ENCODE measurements at places on chromosomes 1 and 21.
A peak's percentile ranks its signal among the peaks of the same experiment; 100 is the strongest.

DNA sequence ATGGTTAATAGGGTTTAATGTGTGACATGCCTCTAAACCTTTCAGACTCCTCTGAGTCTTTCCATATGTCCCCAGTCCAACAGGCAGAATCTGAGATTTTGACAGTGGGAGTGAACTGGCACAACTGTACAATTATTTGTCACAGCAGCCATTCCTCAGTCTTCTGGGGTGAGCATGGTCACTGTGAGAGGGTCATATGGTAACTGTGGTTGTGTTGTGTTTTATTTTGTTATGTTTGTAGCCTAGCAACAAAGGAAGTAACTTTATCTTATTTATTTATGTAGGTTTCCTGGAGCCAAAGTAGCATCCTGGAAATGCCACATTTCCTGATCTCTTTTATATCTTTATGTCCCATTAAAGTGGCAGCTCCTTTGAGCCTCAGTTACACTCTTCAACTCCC, 1067.9 kb downstream of the TTLL7 start:
- no peak for DNase-seq

GRCh38 chr1:45730075-45730779, 20.2 kb downstream of the IPP start:
- DNase-seq = no peak

DNA sequence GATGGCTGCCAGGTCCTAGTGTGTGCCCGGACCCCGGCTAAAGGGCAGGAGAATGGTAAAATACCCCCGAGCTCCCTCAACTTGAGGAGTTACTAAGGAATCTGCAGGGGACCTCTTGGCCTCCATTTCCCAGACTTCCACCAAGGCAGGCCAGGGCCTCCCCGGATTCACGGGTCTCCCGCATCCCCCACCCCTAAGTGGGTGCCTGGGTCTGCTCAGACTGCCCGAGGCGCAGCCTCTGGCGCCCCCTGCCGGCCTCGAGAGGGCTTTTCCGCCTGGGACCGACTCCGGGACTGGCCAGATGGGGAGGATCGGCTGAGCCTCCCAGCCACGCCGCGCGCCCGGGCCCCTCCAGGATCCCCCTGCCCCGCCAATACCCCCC, 1.7 kb downstream of the PLEKHG5 start:
- DNase-seq = peak; percentile 89

GRCh38 chr1:226890331-226891108, 20.1 kb downstream of the PSEN2 start:
- no peak for DNase-seq

GRCh38 chr1:234481771-234482170, 2.8 kb upstream of the TARBP1 start:
- no peak for DNase-seq

- no peak for DNase-seq
Observed at GRCh38 chr1:167898578-167899222, 15.2 kb downstream of the ADCY10 start.

- no peak for DNase-seq
Observed at GRCh38 chr1:167912294-167912693, 1.6 kb downstream of the ADCY10 start.

GRCh38 chr1:236064674-236065508, at the start of gene NID1:
Gene NID1, minus strand, starts transcription at chr1:236065090. Its CDS starts 11 bp downstream, at chr1:236065079.
- peak; percentile 93 for DNase-seq

DNA sequence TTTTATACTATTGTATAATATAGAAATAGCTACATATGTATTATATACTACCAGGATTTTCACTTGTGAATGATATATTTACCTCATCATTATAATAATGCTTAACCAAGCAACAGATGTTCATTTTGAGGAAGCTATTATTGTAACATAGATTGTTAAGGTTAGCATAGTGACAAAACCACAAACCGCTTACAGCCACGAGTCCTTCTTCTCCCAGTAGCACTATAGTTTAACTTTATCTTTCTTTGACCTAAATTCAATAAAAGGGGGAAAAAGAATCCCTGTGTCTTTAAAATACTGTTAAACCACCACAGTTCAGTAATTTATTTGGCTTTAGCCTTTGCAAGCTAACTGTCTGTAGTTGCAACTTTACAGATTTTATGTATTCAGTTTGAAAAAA, 1039.4 kb upstream of the B3GALT2 start:
- DNase-seq = no peak

- DNase-seq = no peak
Observed at GRCh38 chr1:78005755-78006154, 1.0 kb downstream of the DNAJB4 start.

GRCh38 chr1:233289676-233290075, 5.8 kb downstream of the PCNX2 start:
- no peak for DNase-seq

GRCh38 chr1:162629651-162630050, 2.6 kb upstream of the DDR2 start:
- DNase-seq = no peak

DNA sequence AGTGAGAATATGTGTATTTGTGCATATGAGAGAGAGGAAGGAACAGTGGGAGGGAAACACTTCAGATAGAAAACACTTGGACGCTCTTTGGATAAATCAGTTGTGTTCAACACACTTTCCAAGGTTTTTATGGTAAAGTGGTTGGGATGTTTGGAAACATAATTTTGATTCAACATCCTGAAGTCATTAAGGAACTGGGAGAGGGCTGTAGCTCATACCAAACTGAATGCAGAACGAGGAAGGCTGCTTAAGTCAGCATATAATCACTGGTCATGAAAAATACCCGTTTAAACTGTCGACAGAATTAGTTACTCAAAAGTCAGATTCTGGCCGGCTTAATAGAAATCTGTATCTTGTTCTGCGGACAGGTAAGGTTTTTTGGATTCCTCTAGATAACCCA, 14.9 kb downstream of the LIX1L start:
- DNase-seq = no peak

DNA sequence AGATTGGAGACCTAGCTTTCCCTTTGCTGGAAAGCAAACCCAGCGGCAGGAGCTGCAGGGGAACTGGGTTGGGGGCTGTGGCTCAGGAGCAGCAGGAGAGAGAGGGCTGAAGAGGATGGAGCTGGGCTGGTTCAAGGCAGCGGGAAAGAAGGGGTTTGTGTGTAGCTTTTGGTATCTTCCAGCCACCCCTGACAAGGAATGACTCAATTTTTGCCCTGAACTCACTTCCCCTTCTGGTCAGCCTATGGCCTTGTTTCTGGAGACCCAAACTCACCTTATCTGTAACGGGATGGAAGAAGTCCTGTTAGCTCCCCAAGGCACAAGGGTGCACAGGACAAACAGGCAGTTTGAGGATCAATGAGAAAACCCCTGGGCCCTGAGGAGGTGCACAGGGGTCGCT, 13.1 kb downstream of the C1orf115 start:
- no peak for DNase-seq

DNA sequence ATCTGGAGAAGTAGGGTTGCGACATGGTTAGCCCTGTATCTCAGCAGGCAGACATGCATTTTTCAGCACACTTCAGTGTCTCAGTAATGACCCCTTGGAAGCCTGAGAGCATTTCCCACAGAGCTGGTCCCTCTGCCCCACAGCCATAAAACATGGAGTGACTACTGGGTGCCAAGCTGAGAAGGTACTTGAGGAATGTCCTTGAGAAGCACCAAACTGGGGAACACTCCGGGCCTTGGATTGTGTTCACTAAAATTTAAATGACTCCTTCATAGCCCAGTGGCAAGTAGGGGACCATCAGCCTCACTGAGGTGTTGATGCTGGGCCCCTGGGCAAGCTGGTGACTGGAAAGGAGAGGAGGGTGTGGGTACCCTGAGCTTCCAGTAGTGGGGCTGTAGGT, 54.7 kb downstream of the KCNJ6 start:
- peak; percentile 20 for DNase-seq

DNA sequence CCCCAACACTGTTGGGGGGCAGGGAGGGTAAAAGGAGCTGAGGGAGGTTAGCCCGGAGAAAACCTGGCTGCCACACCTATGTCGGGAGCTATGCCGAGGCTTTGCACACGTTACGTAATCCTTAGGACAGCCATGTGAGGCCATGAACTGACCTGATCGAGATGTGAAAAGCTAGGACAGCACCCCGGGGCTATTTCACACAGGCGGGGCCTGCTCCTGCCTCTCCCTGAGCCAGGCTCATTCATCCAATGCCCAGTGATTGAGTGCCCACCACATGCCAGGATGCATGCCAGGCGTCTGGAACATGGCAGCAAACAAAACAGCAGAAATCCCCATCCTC, 30.2 kb downstream of the LDLRAP1 start:
- peak; percentile 52 for DNase-seq

GRCh38 chr21:22609802-22610201, 1611.6 kb downstream of the NCAM2 start:
- no peak for DNase-seq

- peak; percentile 89 for DNase-seq
Observed at GRCh38 chr1:18557621-18558465, 72.8 kb upstream of the PAX7 start.

DNA sequence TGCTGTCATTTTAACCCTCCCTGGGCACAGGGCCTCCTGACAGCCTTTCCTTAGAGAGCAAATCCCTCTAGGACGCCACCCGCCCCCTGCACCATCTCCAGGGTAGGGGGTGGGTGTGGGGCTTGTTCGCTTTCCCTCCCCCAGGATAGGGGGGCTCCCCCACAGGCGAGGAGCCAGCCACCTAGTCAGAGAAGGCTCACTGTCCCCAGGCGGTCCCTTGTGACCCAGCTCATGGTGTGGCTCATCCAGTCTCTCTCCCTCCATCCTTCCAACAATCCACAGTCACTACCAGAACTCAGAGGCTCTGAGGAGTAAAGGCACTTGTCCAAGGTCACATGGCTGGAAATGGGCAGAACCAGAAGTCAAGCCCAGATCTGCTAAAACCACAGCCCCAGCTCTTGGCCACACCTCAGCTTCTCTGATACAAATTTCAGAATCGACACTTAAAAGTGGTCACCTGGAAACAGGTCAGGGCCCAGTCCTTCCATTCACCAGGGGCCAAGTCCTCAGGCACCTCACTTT, 89.8 kb downstream of the MRPL37 start:
- no peak for DNase-seq

- DNase-seq = no peak
Observed at GRCh38 chr1:117824616-117825015, 104.8 kb downstream of the GDAP2 start.

GRCh38 chr1:212254853-212255363, 30.3 kb upstream of the PPP2R5A start:
- DNase-seq = peak; percentile 32

- DNase-seq = no peak
Observed at GRCh38 chr1:118878661-118879060, 109.5 kb downstream of the TBX15 start.

DNA sequence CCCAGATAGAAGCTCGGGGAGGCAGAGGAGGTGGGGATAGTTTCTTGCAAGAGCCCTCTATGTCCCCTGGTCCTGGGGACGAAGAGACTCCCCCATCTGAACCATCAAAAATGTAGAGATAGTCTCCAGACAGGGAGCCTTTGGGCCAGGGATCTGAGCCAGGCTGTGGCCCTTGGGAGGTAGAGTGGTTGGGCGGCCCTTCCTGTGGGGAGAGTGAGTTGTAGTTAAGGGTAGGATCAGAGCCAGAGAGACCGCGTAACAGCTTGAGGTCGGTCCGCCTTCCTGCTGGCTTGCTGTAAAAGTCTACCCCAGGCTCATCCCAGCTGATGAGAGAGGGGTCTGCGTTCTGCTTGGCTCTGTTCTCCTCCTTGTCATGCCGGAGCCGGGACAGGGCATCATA, 25.3 kb downstream of the PIK3C2B start:
- no peak for DNase-seq

- no peak for DNase-seq
Observed at GRCh38 chr1:106406114-106406513, 650.4 kb upstream of the PRMT6 start.

DNA sequence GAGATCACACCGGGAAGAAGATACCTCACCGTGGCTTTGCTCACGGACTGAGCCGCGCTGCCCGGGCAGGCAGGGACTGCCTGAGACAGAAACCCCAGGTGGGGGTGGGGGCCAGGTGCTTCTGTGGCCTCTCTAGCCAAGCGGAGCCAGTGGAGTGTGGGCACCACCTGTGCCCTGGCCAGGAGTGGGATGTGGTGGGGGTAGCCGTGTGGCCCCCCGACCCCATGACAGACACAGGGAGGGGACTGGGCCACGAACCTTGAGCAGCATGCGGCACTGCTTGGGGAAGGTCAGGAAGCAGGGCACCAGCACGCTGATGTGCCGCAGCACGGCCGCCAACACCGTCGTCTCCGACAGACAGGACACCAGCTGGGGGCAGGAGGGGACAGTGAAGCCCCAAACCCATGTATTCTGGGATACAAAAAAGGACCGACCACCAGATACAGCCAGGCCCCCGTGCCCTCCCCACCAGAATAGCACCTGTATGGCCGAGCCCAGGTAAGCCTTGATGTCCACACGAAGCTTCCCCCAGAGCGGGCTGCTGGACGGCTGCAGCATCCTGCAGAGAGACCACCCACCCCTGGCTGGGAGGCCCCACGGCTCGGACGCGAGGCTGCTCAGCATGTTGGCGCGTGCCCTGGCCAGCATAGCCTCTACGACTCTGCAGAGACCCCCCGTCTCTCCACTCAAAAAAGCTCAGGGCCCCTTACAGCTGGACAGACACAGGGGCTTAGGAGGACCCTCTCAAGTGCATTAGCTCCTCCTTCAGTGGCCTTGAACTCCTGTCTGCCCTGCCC, 5.3 kb downstream of the NOC2L start:
- no peak for DNase-seq

DNA sequence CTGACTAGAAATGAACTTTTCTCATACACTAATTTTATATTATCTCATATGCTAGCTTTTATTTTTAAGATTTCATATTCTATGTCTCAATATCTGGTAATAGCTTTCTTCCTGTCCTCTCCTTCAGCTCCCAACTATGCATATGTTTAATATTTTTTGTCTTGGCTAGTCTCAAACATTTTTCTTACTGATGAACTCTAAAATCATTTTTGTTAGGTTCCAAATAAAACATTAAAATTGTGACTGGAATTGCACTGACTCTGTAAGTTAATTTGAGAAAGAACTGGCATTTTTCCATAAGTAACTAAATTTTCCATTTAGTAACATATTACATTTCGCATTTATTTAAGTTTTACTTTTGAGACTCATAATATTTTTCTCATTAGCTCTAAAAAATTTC, 368.5 kb upstream of the DPYD start:
- DNase-seq = no peak

DNA sequence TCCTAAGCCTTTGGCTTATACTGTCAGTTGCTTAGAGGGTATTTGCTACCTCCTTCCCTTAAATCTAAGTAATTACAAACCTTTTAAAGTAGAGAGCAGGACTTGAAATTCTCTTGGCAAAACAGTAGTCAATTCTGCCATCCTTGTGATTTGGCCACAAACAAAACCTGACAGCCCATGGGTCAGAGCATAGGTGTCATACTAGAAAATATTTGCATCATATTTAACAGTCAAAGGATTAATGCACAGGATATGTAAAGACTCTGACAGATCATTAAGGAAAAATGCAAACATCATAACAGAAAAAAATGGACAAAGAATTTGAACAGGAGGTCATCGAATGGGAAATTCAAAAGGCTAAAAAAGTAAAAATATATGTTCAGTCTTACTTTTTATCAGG, 50.5 kb downstream of the ZFYVE9 start:
- DNase-seq = no peak

GRCh38 chr1:84743896-84744295, 53.6 kb upstream of the SSX2IP start:
- DNase-seq = no peak
